ENCODE measurements at places on chromosomes 16 and 17.
A peak's percentile ranks its signal among the peaks of the same experiment; 100 is the strongest.

DNA sequence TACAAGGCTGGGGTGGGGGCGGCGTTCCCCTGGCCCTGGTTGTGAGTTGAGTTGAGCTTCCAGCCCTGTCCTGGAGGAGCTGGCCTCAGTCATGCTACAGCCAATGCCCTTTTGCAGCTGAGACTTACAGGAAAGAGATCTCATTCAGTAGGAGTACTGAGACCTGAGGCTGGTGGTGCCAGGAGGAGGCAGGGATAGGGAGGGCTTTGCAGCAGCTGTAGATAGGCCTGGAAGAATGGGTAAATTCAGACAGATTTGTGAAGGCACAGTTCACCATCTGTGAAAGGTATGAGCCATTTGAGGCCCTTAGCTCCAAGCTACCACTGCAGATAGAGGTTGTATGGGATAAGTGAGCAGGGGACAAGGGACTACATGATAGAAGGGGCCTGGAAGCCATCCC is 5.6 kb downstream of the STX4 start:
- no peak for DNase-seq

GRCh38 chr16:55955845-55956244 is 80.7 kb upstream of the CES5A start:
- no peak for DNase-seq

DNA sequence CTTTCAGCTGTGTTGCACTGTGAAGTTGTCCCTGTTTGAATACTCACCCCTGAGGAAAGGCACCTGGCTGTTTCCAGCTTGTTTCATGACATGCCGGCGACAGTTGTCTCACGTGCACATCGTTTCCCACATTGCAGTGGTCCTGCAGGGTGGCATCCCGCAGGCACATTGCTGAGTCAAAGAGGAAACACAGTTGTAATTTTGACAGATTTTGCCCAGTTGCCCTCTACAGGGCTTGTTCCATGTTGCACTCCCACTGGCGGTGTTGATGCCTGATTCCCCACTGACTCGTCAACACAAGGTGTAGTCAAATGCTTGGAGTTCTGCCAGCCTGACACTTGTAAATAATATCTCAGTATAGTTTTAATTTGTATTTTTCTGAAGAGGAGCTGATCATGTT is 23.8 kb downstream of the EPN2 start:
- no peak for DNase-seq

- DNase-seq, result no peak
Measured at GRCh38 chr16:29156511-29156910, 171.7 kb downstream of the LAT start.

GRCh38 chr16:19688396-19689024 is 29.5 kb downstream of the KNOP1 start:
- DNase-seq, result no peak

DNA sequence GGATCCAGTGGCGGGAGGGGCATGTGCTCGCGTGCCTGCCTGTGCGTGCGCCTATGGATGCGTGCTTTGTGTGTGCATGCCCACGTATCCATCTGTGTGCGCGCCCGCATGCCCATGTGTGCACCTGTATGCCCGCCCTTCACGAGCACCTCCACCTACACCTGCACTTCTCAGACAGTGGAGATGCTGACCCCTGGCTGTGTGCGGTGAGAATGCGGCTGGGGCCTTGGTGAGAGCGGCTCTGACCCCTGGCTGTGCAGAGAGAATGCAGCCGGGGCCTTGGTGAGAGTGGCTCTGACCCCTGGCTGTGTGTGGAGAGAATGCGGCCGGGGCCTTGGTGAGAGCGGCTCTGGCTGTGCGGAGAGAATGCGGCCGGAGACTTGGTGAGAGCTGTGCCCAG is 33.9 kb downstream of the AXIN1 start:
- no peak for DNase-seq

DNA sequence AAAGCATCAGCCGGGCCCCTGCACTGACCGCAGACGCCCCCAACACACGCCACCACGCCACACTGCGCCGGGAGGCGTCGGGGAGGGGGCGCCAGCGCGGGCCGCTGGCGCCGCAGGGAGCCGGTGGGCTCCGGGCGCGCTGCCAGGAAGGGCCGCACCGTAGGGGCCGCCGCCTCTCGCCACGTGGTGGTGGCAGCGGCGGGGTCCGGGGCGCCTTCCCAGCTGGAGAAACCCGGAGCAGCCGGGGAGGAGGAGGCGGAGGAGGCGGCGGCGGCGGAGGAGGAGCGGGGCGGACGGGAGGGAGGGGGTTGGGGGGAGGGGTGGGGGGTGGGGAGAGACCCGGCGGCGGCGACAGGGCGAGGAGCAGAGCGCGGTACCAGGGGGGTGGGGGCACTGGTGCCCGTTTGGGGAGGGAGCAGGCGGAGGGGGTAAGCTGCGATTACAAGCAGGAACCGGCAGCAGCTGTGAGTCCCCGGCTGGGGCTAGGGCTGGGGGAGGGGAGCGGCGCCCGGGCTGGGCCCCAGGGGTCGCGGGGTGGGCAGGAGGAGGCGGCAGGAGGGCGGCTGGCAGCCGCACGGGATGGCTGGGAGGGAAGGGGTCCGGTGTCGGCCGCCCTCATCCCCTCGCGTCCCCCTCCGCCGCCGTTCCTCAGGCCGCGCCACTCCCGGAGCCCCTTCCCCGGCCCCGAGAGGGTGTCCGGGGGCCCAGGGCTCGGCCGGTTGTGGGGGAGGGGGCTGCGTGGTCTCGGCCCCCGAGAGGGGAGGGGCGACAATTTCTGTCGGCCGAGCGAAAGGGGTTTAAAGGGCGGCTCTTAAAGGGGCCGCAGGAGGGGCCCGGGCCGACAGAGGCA is at the start of gene TBKBP1:
Gene TBKBP1 (plus strand): TSS at position 431 of the 850 bp plus-strand sequence. CDS start 1,952 bp downstream, outside the sequence.
- peak; percentile 76 for DNase-seq

DNA sequence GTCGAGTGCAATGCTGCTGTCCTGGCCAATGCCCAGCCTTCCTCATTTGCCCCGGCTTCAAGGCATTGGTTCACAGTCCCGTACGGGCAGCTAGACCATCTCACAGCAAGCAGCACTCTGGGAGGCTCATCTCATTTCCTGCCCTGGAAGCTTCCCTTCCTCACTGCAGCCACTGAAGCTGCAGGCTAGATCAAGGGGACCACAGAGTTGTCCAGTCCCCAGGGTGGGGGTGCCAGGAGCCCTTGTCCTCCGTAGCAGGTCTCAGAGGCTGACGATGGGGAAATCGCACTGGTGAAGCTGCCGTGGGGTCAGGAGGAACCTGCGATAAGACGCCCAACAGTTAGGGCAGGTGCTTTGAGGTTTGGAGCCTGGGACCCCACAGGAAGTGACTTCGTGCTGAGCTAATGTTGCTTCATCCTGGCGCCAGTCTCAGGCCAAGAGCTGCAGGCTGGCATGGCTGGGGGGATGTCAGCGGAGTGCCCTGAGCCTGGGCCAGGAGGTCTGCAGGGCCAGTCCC is at the start of gene SPNS3:
Gene SPNS3 (plus strand): TSS at position 426 of the 517 bp plus-strand sequence. CDS start 28 bp downstream, at position 454.
- DNase-seq, result no peak

GRCh38 chr16:55666012-55666411 is 10.2 kb downstream of the SLC6A2 start:
- no peak for DNase-seq

DNA sequence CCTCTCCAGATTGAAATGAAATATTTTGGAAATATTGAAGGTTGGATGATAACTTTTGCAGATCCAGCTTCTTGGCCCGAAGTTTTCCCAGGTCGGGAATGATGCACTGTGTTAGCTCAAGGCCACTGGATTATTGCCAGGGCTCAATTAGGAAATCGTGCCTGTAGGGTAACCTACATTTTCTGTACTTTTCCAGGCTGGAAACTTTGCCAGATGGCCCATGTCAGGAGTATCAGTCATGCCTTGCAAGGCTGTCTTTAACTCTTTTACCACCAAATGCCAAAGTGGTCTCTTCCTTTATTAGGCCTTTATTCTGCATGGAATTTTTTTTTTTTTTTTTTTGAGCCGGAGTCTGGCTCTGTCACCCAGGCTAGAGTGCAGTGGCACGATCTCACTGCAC is 8.9 kb upstream of the SEC14L1 start:
- DNase-seq, result peak; percentile 93

- DNase-seq, result peak; percentile 61
Measured at GRCh38 chr17:39591958-39592954, 15.5 kb downstream of the NEUROD2 start.

DNA sequence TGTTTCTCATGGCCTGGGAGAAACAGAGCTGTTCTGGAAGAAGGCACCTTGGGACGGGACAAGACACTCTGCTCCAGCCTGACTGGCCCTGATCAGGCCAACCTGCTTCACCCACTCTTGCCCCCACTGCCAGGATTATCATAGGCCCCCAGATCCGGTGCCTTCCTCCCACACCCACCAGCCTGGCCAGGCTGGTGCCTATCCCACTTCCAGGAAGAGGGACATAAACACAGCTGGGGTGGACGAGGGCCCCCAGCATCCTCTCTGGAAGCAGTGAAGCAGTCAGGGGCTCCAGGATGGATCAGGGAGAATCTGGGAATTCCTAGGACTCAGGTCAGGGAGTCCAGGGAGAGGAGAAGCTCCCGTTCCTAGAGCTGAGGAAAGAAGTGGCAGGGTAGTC is 16.9 kb upstream of the ITGA3 start:
- no peak for DNase-seq

DNA sequence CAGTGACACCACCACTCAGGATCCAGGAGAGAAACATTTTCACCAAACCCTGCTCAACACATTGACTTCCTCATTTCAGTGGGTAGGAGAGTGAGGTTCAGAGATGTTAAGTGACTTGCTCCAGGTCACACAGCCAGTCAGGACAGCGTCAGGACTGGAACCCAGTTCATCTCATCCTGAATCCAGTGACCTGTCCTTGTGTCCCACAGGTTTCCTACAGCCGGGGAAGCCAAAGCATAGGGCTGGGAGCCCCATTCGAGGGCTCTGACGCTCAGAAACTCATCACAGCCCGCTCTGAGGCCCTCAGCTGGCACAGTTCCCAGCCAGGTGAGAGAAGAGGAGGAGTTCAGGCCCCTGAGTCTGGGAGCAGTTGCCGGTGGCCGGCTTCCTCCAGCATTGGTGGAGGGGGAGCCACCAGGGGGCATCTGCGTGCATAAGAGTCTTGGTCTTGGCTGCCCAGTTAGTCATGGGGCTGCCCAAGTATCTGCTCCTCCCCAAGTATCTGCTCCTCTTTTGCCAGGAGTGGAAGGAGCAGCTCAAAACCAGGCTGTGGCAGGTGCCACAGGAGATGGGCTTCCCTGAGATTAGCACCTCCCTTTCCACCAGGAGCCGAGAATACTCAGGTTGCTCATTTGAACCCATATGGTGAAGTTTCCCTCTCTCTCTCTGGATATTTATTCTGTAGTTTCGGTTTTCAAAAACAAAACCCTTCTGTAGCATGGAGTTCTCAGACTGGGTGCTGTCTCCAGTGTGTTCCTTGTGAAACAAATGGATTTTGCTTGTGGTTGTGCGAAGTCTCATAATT is 56.0 kb downstream of the TNFRSF13B start:
- DNase-seq, result peak; percentile 40

All from fibroblast of pulmonary artery (primary cell).